ENCODE measurements at places on chromosomes 12 and 14.

DNA sequence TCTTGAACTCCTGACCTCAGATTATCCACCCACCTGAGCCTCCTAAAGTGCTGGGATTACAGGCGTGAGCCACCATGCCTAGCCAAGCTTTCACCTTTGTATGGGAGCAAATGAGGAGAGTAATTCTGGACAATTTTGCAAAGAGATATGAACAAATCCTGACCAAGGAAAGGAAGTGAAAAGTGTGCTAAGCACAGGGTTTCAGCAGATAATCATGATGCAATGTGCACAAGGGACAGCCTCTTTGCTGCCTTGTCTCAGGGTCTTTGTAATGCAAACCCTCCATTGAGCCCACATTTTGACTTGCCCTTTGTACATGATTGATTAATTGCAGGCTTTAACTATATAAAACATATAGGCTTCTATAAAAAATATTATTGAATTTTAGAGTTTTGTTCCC, 9.2 kb upstream of the PYGL start:
- DNase-seq: no peak

DNA sequence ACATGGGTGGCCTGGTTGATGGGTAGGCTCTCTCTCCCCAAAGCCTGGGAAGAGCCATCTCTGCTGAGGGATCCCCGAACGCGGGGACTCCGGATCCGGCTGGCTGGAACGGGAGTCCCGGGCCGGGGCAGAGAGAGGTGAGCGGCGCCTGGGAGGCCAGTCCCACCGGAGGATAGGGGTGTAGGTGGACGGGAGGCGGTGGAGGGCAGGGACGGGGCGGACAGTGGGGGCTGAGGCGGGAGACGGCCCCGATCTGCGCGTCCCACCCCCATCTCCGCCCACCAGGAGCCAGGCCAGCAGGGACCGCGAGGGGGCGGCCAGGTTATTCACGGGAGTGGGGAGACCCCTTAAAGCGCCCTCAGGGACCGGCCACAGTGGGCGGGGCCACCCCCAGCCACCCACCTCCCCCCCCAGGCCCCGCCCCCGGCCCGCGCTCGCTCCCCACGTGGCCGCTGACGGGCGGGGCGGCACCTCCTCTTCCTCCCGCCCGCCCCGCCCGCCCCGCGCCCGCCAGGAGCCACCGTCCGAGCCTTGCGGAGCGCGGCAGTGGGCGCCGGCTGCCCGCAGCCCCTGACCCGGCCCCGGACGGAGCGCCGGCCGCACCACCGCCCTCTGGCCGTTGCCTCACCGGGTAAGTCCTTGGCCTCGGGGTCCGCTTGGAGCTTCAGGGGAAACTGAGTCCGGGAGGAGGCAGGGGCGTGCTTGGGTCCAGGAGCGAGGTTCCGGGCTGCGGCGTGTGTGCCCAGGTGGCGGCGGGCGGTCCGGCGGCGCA, at the start of gene INF2:
TSS of gene INF2 (plus strand) at position 510 of the 772 bp plus-strand sequence. CDS start 11,748 bp downstream, outside the sequence.
- peak; percentile 65 for DNase-seq

- DNase-seq: peak; percentile 83
These were observed 63.1 kb downstream of the ARL6IP4 start for GRCh38 chr12:123043536-123044001.

- no peak for DNase-seq
These were observed 37.7 kb downstream of the CFL2 start for GRCh38 chr14:34676516-34677211.

GRCh38 chr14:40394634-40395340, 962.6 kb upstream of the FBXO33 start:
- no peak for DNase-seq

GRCh38 chr12:68482660-68483059, 128.0 kb upstream of the RAP1B start:
- no peak for DNase-seq

GRCh38 chr14:102988054-102988453, 65.6 kb downstream of the AMN start:
- DNase-seq: no peak

- no peak for DNase-seq
These were observed 13.5 kb upstream of the KRT82 start for GRCh38 chr12:52419656-52420055.

- DNase-seq: no peak
These were observed 35.2 kb upstream of the FAM181A start for GRCh38 chr14:93891756-93892504.

DNA sequence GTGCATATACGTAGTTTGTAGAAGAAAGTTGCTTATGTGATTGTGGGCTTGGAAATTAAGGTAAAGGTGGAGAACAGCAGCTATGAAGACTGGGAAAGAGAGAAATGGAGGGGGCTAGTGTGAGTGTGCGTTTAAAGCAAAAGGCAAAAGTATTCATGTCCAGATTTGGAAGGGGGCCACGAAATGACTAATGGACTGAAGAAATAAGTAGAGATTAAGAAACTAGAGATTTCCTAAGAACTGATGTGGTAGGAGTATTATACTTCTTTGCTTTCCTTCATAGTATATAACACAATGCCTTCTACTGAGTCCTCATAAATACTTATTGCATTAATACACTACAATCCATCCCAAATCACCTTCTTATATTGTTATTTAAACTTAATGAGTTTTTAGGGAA, 298.6 kb upstream of the NOVA1 start:
- DNase-seq: no peak

- DNase-seq: peak; percentile 20
These were observed 288.2 kb downstream of the CCDC59 start for GRCh38 chr12:82069931-82070514.

DNA sequence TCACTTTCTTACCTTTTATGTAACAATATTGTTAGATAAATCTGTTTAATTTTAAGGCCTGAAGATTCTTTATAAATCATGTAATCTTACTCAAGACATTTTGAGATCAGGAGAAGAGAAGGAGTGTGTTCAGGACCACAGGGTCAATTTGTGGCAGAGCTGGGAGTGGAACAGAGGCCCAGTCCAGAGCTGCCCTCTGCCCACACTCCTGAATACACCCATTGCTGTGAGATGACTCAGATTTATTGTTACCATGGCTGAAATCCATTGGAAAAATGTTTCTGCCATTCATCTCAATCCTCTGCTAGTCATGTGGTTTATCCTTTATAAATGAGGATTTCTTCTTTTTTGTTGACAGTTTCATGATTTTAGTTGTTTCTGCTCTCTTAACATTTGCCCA, 100.5 kb upstream of the STXBP6 start:
- no peak for DNase-seq

DNA sequence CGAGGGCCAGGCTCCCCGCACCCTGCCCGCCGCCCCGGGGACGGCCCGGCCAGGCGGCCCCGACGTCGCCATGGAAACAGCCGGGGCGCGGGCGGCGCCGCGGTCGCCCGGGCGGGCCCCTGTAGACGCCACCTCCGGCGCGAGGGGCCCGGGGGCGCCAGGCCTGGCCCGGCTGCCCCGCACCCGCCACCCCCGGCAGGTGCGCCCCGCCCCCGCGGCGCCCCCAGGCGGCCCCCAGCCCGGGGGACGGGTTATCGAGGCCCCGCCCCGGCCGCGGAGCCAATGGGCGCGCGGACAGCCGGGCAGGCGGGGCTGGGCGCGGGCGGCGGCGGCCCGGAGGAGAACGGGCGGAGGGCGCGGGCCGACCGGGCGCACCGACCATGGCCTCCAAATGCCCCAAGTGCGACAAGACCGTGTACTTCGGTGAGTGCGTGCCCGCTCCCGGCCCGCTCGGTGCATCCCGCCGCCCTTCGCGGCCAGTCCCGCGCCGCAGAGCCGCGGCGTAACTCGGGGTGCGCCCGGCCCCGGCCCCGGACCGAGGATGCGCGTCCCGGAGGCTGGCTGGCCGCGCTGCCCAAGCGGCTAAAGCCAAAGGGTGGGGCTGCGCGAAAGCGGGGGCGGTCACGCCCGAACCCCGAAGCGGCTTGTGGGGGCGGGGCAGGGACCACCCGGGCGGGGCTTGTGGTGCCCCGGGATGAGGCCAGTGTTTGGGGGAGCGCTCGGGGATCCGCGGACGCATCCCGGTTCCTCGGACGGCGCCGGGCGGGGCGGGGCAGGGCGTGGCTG, at the start of gene CRIP2:
TSS of gene CRIP2 (plus strand) at position 339 of the 786 bp plus-strand sequence. CDS start at position 381, 42 bp downstream.
- peak; percentile 54 for DNase-seq

GRCh38 chr12:728781-729180, 23.6 kb upstream of the WNK1 start:
- DNase-seq: no peak

- DNase-seq: no peak
These were observed 17.8 kb upstream of the HIF1A start for GRCh38 chr14:61677479-61677878.

DNA sequence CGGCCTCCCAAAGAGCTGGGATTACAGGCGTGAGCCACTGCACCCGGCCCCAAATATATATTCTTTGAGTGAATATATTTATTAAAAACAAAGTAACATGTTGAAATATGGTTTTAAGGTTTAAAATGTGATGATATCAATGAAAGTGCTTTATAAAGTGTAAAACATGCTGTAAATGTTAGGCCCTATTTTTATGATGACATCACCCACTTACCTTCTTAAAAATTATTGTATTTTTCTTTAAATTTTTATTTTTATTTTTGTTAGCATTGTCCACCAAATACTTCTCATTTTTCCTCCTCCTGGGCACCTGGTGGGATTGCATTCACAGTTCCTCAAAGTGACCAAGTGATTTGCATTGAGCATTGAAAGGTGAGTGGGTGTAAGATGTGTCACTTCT, 152.6 kb upstream of the TBX3 start:
- DNase-seq: no peak

GRCh38 chr14:21514341-21514740, 3.2 kb upstream of the METTL3 start:
- no peak for DNase-seq

DNA sequence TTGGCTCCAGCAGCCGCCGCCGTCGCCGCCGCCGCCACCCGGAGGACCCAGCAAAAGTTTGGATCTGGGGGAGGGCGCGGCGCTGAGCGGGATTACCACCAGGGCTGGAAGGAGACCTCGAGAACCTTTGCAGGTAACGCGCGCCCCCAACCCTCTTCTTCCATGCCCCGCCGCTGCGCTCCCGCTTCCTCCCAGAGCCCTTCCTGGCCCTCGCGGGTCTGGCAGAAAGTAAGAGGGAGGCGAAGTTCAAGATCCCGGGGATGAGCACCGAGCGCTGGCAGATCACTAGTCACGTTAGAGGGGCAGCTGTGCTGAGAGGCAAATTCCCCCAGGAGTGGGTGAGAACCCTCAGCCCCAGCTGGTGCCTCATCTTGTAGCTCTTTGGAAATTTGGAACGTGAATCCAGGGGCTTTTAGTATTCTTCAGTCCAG, 3.9 kb downstream of the FLRT2 start:
- peak; percentile 62 for DNase-seq

- peak; percentile 73 for DNase-seq
These were observed 32.4 kb downstream of the ANO2 start for GRCh38 chr12:5912437-5913334.

DNA sequence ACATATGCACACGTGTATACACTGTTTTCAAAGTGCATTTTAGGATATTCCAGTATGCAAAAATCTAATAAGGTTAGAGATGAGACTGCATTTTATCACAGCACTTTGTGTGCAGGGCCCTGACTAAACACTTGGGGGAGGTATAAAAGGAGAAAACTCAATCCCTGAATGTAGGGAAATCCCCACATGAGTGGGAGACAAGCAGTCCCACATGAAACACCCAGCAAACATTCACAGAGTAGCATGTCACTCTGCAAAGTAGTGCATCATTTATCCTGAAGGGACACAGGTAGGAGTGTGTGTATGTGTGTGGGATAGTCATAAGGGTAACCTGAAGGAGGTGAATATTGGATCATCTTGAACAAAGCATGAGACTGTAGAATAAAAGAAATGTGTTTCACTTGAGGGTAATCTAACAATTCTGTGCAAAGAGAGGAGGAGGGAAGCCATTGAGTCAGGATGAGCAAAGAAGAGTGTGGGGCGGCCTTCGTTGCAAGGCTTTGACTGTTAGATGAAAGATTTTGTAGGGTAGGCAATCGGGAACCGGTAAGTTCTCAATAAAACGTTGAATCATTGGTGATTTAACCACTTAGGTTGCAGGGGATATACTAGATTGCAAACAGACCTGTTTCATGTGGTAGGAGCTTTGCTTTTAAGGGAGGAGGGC, 2.9 kb downstream of the PRPF40B start:
- DNase-seq: no peak

GRCh38 chr12:23352670-23353069, 596.8 kb downstream of the SOX5 start:
- DNase-seq: no peak

DNA sequence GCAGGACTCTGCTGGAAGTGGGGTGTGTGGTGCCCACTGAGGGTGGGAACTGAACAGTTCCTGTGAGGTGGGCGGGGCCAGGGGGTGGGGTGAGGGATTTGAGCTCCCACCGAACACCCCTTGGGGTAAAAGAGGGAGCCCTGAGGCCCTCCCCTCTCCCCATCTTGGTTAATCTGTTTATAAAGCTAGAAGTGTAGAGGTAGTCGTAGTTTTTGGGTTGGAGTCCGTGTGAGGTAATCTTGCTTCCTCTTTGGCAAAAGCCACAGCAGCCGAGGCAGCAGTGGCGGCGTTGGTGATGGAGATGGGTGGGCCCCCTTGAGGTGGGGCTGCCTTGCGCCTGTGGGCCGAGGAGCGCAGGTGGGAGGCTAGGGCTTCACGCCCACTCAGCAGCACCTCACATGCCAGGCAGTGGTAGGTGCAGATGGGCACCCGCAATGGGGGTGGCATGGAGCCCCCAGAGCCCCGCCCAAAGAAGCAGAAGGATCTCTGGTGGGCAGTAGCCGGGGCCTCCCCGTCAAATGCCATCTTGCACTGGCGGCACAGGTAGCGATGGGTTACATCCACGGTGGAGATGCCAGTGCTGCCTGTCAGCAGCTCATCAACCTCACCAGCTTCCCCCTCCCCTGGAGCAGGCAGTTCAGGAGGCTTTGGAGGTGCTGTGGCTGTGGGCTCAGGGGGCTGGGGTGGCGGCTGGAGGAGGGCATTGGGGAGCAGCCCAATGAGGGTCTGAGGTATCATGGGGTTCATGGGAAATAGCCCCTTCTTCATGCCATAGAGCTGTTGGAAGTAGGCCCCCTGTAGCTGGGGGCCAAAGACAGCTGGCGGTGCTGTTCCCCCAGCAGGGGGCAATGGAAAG, 29.6 kb downstream of the ZFHX2 start:
- DNase-seq: no peak

GRCh38 chr14:105267820-105268548, 19.7 kb downstream of the BTBD6 start:
- no peak for DNase-seq

- no peak for DNase-seq
These were observed 496.3 kb downstream of the NRXN3 start for GRCh38 chr14:78666336-78667056.

DNA sequence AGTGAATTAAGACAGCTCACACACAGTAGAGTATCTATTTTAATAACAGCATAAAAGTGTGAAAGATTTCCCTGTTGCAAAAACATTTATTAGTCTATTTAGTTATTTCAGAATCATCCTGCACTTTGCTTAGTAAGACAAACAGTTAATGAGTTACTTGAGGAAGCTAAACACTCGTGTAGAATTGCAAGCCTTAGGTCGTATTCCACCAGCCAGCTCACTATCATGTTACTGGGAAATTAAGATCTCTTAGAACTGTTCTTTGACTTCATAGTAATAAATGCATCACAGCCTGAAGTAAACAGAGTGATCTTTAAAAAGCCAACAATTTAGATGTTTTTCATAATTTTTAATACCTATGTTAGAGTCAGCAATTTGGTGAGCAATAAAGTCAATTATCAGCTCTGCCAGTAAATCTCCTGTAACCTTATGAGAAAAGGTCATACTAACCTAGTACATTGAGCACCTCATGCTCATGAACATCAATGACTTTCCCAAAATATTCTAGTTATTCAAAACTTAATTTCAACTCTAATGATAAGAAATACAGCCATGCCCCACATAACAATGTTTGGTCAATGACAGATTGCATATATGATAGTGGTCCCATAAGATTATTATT, 26.7 kb upstream of the ETNK1 start:
- no peak for DNase-seq
